ENCODE measurements at places on chromosomes 7 and 10.

GRCh38 chr10:110671788-110672579 is 27.8 kb downstream of the RBM20 start:
- peak; percentile 57 for DNase-seq

GRCh38 chr10:84789026-84789425 is 460.6 kb downstream of the CCSER2 start:
- DNase-seq: no peak

GRCh38 chr7:44276571-44277221 is 48.7 kb downstream of the CAMK2B start:
- DNase-seq: no peak

DNA sequence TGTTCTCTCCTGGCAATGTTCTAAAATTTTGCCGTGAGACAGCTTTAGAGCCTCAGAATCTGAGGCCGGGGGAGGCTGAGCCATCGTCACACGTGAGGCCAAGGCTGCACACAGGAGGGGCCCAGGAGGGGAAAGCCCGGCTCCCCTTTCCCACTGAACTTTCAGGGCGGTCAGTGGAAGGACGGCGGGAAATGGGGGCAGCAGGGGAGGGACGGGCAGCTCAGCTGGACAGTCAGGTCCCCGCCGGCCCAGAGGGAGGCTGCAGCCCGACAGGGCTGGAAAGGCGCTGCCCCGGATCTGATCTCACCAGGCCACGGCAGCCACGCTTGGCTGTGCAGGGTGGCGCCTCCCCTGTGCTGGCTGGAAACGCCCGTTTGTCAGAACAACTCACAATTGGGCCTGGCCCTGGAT is 43.3 kb upstream of the ADGRA1 start:
- DNase-seq: no peak

DNA sequence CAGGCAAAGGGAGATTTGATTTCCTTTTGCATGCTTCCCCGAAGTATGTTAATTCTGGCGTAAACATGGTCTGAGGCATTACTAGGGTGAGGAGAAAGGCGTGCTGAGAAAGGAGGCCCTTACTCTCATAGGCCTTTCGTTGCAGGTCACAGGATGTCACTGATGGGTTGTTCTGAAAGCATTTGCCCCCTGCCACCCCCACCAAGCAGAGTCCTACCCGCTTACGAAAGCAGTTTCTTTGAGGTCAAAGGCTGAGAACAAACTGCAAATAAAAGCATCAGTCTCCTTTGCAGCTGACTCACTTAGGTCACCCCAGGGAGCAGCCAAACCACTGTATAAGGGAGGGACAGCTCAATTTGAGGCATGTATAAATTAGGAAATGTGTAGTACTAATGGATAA is 57.1 kb downstream of the BPGM start:
- DNase-seq: no peak

GRCh38 chr10:33248638-33249037 is 85.8 kb downstream of the NRP1 start:
- DNase-seq: no peak

- DNase-seq: peak; percentile 25
Observed at GRCh38 chr10:22437620-22438588, 92.6 kb downstream of the SPAG6 start.

DNA sequence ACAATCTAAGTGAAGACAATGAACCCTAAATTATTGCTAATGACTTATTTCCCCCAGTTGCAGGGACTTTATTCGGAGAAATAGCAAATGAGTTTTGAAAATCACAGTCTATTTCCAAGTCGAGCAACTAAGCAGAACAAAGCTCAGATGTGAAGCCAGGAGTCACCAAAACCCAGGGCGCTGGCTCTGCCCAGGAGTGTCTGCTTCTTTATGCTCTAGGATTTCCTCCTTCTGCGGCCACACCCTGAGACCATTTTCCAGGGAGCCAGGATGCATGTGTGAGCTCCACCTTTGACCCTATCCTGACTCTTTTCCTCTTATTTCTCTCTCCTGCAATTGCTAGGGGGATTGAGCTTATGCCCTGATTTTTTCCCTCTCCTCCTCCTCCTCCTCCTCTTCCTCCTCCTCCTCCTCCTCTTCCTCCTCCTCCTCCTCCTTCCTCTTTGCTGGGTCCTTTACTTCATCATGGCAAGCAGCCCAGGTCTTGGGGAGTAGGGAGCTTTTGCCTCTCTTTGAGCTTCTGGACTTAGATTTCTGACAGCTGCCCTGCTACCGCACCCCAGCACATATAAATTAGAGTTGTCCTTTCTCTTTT is 234.4 kb downstream of the ARL4A start:
- no peak for DNase-seq

DNA sequence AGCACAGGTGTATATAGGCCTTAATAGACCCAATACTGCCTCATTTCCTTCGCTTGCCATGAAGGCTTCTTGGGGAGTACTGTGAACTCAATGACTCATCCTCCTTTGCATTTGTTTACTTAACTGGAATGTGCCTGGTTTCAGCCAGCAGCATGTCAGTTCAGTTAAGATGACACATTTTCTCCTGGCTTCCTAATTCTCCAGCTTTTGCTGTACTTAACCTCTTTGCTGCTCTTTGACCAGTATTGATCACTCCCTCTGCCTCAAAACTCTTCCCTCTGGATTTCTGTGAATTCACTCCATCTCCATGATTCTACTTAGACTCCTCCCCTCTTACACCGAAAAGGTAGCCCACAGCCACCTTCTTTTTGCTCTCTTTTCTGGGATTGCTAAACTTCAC is 135.7 kb downstream of the MAGI2 start:
- no peak for DNase-seq
